Right renal pelvis (tissue), 4 donors: ENCODE measurements at places on chromosomes 3 and 15.

DNA sequence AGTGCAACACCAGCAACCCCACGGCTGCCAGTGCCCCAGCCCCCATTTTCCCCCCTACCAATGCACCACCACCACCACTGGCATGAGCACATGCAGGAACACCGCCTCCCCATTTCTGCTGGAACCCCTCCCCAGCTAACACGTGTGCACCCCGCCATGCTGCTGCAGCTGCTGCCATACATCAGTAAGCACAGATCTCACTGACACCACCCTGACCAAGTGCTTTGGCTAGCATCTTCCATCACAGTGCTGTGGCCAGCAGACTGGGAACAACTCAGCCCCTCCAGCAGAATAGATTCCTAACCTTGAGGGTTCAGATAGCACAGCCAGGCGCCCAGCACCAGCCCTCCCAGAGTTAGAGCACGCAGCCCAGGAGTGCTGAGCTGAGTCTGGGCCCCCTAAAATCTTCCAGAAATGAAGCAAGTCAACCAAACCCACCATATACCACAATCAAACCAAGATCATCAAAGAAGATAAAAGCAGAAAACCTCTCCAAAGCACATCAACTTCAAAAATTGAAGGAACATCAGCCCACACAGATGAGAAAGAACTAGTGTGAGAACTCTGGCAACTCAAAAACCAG lies 81.2 kb upstream of the CDV3 start:
- DNase-seq, result no peak

GRCh38 chr3:126551121-126551838 lies 7.5 kb downstream of the C3orf22 start:
- no peak for DNase-seq

DNA sequence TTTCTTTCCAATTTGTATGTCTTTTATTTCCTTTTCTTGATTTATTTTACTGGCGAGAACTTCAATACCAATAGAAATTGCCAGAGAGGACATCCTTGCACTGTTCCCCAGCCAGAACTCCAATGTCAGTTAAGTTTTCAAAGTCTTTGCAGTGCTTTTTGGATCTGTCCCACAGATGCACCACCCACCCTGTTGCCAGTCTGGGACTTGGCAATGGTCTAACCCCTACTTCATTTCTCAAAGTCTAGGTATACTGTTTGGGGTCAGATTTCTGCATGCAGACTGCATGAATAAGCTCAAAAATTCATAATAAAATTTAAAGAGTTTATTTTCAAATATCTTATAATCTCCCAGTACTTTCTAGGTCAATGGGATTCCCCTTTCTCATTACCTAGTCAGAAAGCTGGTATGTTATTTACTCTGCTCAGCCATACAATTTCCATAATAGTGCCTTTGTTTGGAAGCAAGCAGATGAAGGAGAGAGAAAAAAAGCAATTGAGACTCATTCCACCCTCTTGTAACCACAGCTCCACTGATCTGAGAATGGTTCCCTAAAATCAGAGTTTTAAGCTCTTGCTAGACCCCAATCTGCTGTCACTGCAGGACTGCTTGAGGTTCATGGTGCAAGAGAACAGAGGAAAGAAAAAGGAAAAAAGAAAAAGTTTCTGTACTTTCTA lies 125.9 kb upstream of the PLXND1 start:
- no peak for DNase-seq

DNA sequence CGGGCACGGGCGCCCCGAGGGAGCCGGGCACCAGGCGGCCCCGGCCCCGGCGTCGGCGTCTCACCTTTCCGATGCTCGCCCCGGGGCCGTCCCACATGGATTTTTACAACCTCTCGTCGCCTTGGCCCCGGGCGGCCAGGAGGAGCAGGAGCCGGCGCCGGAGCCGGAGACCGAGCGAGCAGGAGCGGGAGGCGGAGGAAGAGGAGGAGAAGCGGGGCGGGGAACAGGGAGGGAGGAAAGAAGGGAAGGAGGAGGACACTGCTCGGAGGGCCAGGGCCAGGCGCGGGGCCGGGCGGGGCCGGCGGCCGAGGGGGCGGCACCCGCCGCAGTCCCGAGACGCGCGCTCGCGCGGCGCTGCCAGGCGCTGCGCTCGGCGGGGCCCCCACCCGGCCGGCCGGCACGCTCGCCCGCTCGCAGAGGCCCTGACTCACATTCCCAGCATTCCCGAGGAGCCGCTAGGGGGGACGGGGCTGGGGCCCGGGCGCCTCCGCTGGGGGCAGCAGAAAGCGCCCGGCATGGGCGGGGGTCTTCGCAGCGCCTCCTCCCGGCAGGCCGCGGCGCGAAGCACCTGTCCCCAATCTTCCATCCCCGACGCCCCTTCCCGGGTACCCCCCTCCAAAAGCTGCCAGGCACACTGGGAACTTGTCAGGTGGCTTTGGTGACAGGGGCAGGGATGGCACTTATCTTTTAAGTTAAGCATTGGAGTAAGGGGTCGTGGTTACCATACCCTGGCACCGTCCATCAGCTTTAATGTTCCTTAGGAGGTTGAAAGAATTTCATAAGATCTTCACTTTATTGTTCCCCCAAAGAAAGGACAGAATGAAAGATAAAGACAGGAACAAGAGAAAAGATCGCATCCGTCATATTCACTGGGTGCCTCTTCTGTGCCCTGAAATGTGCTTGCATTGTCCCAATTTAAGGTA lies at the start of gene ERC2:
TSS of gene ERC2 (minus strand) at position 284 of the 923 bp plus-strand sequence.
- DNase-seq, result peak; percentile 42

- no peak for DNase-seq
These were observed 117.0 kb upstream of the PTX3 start for GRCh38 chr3:157319672-157320071.

- DNase-seq, result no peak
These were observed 116.0 kb downstream of the LIPC start for GRCh38 chr15:58547628-58548307.

- no peak for DNase-seq
These were observed 171.2 kb downstream of the SEMA6D start for GRCh38 chr15:47888385-47889100.

GRCh38 chr3:37520907-37521341 lies 340.8 kb upstream of the CTDSPL start:
- no peak for DNase-seq

- DNase-seq, result no peak
These were observed 88.6 kb downstream of the OSBPL10 start for GRCh38 chr3:31892500-31892899.

DNA sequence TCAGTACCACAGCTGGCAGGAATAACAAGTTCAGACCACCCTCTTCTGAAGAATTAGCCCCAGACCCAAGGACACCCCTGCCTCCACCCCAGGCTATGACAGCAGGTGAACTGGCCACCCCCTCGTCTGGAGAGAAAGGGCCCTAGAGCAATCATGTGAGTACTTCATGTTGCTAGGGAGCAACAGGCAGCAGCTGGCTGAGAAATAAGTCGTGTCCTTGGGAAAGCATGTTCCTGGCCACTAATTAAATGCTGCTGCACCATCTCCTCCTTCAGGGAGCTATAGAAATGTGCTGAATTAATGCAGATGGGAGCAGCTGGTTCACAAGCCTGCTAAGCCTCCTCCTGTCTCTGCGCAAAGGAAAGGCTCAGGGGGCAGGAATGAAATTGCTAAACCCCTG lies 31.5 kb downstream of the MRPS11 start:
- DNase-seq, result peak; percentile 20
